ENCODE measurements at places on chromosomes 2 and 18.

GRCh38 chr2:62144689-62145477 is 51.0 kb upstream of the B3GNT2 start:
- no peak for DNase-seq

GRCh38 chr2:188902901-188903491 is 71.2 kb upstream of the COL3A1 start:
- no peak for DNase-seq

DNA sequence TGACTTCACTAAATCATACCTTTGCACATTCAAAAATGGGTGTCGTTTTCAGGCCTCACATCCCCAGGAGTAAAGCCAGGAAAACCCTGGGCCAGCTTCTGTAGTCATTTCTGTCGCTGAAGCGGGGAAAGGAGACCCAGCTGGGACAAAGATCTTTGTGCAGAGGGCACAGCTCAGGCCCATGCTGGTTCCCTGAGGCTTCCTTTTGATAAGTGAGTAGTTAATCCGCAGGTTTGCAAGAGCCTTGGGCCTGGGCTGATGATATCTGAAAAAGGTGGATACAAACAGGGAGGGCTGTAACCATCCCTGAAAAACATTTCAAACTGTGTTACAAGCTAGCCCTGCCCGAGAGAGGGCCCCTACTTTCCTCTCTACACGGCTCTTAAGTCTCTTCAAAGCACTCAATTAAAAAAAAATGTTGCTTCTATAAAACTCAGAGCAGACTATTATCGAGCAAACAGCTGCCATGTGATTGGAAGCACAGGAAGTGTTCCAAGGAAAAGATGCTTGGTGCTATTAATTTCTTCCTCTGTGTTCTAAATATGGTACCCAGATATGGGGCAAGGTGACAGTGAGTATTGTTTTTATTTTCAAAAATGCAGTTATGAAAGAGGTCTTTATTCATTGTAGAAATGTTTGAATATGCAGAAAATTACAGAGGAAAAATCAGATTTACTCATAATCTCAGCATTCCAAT is 117.2 kb downstream of the LNPK start:
- no peak for DNase-seq

GRCh38 chr2:64225491-64225890 is 81.3 kb upstream of the PELI1 start:
- no peak for DNase-seq

- no peak for DNase-seq
Observed at GRCh38 chr2:178298785-178299212, 104.5 kb downstream of the OSBPL6 start.

DNA sequence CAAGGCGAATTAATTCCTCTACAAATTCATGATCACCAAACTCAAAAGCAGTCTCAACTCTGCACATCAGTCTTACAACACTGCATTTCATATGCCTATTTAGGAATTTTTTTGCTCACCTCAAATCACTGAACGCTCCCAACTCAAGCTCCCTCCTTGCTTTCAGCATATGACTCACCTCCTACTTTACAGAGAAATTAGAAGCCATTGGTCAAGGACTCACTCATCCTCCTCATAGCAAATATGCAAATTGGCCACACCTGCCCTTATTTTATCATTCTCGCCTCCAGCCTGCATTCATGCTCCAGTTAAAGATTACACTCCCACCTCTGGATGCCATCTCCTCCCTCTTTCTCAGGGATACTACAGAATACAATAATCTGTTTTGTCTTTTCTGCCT is 148.8 kb downstream of the MBD2 start:
- DNase-seq = no peak

- DNase-seq = no peak
Observed at GRCh38 chr2:199756211-199756610, 94.8 kb downstream of the FTCDNL1 start.

Measured in NCI-H1417 treated with DMSO at 0.1 percent for 48 hours (cell line).